HT-29 (cell line): ENCODE measurements at places on chromosomes 2 and 18. TPM values are rescaled to one million over a fixed set of nuclear protein-coding genes. Genes with fewer than 3 reads are reported as not detected.

GRCh38 chr2:37869771-37870170 lies 55.3 kb upstream of the RMDN2 start:
- DNase-seq: no peak

- no peak for DNase-seq
These were observed 33.9 kb downstream of the ST3GAL5 start for GRCh38 chr2:85854897-85855296.

CMPK2 gene
- 5.5 and 16.5 TPM in 2 replicates for total RNA-seq

SRD5A2 gene
- not detected in 2 replicates for total RNA-seq

DNA sequence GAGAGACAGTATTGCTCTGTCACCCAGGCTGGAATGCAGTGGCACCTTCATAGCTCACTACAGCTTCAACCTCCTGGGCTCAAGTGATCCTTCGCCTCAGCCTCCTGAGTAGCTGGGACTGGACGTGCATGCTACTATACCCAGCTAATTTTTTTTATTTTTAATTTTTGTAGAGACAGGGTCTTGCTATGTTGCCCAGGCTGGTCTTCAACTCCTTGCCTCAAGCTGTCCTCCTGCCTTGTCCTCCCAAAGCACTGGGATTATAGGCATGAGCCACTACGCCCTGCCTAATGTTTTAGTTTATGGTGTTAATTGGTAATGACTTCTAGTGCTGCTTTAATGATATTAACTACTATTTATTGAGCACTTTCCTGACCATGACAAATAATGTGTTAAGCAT lies 18.3 kb downstream of the RNF138 start:
- no peak for DNase-seq

RESP18 gene
- not detected in 2 replicates for total RNA-seq

KIAA2012 gene
- 0.05 TPM in 1 of 2 replicates, not detected in the other for total RNA-seq

ITGB6 gene
- 14.3 and 14.8 TPM in 2 replicates for total RNA-seq

DNA sequence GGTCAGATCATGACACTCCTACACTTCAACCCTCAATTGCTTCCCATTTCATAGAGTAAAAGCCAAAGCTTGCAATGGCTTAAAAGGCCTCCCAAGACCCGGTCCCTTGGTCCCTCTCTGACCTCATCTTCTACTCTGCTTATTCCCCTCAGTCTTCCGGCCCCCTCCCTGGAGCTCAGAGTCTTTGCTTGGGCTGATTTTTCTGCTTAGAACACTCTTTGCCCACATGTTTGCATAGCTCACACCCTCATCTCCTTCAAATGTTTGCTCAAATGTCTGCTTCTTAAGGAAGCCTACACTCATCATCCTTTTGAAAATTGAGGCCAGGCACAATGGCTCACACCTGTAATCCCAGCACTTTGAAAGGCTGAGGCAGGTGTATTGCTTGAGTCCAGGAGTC lies 65.6 kb upstream of the CAPN13 start:
- no peak for DNase-seq

DNA sequence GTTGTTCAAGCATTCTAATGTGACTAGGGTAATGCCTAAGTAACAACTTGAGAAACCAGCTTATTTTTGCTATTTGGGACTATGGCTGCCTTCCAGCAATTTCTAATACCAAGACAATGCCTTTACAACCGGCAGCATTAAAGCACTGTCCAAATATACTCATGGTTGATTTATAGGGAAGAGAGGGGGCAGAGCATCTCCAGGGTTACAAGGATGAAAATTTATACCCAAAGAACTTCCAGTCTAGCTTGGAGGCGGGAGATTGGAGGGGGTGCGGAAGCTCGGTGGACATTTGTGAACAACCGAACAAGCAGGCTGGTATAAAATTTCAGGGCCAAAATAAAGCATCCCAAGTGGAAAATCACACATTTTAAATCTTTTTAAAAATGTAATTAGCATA lies 294.9 kb upstream of the STON1 start:
- DNase-seq: no peak

RELCH gene
- 21.4 and 22.6 TPM in 2 replicates for total RNA-seq

DNA sequence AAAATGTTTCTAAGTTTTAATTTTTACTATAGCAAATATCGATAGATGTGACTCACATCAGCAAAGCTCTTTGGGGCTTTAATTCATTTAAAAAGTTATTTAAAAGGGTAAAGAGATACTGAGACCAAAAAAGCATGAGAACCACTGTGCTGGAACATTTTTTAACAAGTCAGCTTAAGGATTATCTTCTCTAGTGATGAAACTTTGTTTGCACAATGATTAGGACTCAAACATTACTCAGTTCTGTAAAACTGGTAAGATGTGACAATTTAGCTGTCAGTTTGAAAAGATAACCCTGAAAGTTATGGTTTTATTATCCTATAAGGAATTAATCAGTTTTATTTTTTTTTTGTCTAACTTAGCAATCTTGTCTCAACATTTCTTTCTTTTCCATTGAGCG lies 301.4 kb downstream of the TSN start:
- no peak for DNase-seq

ACMSD gene
- not detected in 2 replicates for total RNA-seq

SCYGR3 gene
- not detected in 2 replicates for total RNA-seq

MAP2 gene
- total RNA-seq: 0.08 and 1.4 TPM in 2 replicates

- DNase-seq: no peak
These were observed 1.4 kb downstream of the ARID5A start for GRCh38 chr2:96537734-96538486.

GRCh38 chr2:230586328-230586982 lies 126.2 kb upstream of the CAB39 start:
- DNase-seq: no peak

GRCh38 chr2:144529841-144530240 lies 9.9 kb upstream of the ZEB2 start:
- no peak for DNase-seq

- DNase-seq: no peak
These were observed 92.2 kb downstream of the TGFA start for GRCh38 chr2:70461414-70461813.
